HAP-1 (cell line): ENCODE measurements at places on chromosomes 1 and 21.

- no peak for DNase-seq
Measured at GRCh38 chr1:164702216-164702615, 143.2 kb downstream of the PBX1 start.

GRCh38 chr21:14594967-14595366 lies 48.9 kb upstream of the SAMSN1 start:
- DNase-seq: no peak

DNA sequence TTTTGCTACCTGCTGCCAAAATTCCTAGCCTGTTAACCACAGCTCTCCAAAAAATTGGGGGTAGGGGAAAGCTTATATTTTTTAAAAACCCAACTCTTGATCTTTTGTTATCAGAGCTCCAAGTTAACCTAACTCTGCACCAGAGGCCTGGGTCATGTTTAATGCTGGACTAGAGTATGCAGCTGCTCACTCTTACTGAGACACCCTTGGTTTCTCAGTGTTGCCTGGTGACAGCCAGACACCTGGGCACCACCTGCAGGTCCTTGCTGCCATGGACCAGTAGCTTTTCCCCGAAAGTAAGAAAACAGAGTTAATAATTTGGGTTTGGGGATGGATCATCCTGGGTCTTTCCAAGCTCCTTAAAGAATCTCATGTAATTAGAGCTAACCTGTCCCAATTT lies 30.1 kb downstream of the KCNJ6 start:
- DNase-seq: no peak

DNA sequence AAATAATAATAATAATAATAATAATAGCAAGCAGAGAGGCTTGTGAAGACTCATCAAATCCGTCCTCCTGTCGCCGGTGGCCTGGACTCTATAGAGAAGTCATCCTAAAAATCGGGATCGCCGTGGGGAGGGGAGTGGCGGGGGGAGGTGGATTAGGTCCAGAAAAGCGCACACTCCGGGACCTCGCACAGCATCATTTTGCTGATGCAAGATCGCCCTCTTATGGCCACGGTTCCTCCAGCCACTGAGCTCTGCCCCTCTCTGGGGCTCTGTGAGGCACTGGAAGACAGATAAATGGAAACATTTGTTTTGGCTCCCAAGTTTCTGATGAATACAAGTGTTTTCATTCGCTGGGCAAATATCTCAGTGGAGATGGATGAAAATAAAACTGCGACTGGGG lies 612.0 kb downstream of the MATN1 start:
- DNase-seq: peak; percentile 71

DNA sequence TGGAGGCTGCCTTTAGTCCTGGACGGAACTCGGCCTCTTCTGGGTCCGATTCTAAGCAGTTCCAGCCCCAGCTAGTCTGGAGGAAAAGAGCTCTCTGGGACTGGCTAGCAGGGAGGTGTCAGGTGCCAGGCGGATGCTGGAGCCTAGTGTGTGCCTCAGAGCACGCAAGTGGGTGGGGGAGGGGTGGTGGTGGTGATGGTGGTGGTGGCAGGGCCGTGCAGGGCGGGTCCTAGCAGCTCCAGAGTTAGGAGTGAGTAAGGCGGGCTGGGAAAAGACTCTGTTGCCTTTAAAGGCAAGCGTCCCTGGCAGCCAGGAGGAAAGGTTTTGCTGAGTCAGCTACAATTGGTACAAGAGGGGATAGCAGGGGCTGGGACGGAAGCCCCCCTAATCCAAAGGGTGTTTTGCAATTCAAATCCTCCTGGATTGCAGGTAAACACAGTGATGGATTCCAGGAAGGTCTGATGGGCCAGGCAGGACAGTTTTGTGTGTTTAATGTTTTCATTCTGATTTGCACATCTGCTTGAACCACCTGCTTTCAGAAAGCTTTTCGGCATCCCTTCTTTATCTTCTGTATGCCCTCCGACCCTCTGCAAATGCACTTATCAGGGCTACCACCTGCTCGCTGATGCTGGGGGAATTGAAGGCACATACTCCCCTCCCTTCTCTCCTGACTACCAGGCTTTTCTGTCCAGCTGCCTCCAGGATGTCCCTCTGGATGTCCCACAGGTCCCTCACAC lies 4.1 kb upstream of the SLC2A1 start:
- no peak for DNase-seq

GRCh38 chr1:151978922-151979321 lies 14.7 kb downstream of the S100A10 start:
- DNase-seq: no peak

- DNase-seq: no peak
Measured at GRCh38 chr21:31735511-31735992, 3.6 kb upstream of the SCAF4 start.

DNA sequence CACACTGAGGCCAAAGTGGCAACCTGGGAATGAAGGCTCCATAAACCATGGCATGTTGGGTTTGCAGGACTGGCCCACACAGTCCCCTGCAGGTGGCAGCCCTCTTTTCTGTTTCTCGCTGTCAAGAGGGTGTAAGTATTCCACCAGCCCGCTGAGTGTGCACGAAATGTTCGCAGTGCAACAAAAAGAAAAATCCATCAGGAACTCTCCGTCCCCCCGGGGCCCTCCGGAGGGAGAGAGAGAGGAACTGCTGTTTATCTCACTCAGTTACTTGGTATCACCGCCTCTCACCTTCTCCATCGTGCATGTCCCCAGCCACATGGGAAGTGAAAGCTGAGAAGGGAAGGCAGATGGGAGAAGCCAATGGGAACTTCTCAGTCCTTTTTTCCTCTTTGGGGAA lies 38.3 kb downstream of the NCF2 start:
- no peak for DNase-seq

GRCh38 chr1:162040001-162040400 lies 16.3 kb upstream of the OLFML2B start:
- no peak for DNase-seq

GRCh38 chr1:190320952-190321351 lies 156.7 kb downstream of the BRINP3 start:
- DNase-seq: peak; percentile 34

DNA sequence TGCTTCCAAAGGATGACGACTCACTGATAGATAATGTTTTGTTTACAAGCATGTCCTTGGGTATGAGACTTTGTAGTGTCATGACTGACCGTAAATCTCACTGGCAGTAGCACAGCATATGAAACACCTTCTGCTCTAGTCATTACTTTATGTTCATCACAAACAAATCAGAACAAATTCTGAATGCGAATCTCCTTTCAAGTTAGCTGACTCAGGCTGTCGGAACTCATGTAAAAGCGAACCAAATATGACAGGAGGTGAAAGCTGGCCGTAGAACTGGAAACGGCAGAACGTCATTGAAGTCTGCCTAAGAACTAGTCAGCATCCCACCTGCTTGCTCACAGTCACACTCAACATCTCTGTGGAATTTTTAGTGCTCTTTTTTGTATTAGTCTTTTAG lies 143.9 kb downstream of the RGS7 start:
- no peak for DNase-seq

- peak; percentile 12 for DNase-seq
Measured at GRCh38 chr1:200468264-200469001, 58.6 kb upstream of the ZNF281 start.

DNA sequence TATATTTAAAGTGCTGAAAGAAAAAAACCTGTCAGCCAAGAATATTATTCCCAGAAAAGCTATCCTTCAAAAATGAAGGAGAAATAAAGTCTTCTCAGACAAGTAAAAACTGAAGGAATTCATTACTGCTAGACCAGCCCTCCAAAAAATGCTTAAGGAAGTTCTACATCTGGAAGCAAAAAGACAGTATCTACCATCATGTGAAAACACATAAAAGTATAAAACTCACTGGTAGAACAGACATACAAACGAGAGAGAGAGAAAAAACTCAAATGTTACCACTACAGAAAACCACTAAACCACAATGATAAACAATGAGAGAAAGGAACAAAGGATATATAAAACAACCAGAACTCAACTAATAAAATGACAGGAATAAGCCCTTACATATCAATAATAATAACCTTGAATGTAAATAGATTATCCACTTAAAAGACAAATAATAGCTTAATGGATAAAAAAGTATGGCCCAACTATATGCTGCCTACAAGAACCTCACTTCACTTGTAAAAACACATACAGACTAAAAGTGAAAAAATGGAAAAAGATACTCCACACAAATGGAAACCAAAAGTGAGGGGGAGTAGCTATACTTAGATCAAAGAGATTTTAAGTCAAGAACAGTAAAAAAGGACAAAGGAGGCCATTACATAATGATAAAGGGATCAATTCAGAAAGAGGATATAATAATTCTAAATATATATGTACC lies 22.0 kb downstream of the NSL1 start:
- DNase-seq: no peak

GRCh38 chr1:226584164-226584563 lies 35.6 kb downstream of the STUM start:
- no peak for DNase-seq

DNA sequence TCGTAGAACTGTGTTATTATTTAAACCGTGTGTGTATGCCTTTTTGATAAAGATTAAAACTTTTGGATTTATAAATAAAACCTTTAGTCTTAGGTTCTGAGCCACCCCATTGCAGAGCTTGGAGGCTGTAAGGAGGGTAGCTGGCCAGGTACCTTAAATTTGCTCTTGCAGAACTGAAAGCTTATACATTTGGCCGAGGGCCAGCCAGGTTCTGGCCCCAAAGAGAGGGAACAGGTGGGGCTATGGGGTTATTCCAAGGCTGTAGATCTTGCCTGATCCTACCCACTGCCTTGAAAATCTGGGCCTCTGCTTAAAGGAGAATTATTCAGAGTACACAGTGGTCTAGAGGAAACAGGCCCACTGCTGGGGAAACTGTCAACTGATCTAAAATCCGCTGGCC lies 59.6 kb downstream of the CAMK2N1 start:
- DNase-seq: no peak

- no peak for DNase-seq
Measured at GRCh38 chr1:38498686-38499085, 360.9 kb downstream of the RRAGC start.

GRCh38 chr1:215878128-215878527 lies 311.0 kb downstream of the KCTD3 start:
- no peak for DNase-seq

GRCh38 chr1:9717193-9718005 lies 65.9 kb downstream of the PIK3CD start:
- no peak for DNase-seq

GRCh38 chr1:56531624-56532349 lies 47.6 kb downstream of the PLPP3 start:
- peak; percentile 81 for DNase-seq
